RCC 7860 (cell line): ENCODE measurements at places on chromosomes 2 and 18.

- DNase-seq = no peak
Measured at GRCh38 chr18:75612456-75612855, 185.0 kb upstream of the SMIM21 start.

DNA sequence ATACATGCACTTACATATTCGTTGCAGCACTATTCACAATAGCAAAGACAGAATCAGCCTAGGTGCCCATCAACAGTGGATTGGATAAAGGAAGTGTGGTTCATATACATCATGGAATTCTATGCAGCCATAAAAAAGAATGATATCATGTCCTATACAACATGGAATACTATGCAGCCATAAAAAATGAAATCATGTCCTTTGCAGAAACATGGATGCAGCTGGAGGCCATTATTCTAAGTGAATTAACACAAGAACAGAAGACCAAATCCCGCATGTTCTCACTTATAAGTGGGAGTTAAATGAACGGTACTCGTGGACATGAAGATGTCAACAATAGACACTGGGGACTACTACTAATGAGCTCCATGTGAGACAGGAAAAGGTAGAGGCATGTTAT lies 288.1 kb upstream of the TFPI start:
- no peak for DNase-seq

GRCh38 chr2:122808286-122808969 lies 1053.0 kb downstream of the TSN start:
- DNase-seq = no peak

DNA sequence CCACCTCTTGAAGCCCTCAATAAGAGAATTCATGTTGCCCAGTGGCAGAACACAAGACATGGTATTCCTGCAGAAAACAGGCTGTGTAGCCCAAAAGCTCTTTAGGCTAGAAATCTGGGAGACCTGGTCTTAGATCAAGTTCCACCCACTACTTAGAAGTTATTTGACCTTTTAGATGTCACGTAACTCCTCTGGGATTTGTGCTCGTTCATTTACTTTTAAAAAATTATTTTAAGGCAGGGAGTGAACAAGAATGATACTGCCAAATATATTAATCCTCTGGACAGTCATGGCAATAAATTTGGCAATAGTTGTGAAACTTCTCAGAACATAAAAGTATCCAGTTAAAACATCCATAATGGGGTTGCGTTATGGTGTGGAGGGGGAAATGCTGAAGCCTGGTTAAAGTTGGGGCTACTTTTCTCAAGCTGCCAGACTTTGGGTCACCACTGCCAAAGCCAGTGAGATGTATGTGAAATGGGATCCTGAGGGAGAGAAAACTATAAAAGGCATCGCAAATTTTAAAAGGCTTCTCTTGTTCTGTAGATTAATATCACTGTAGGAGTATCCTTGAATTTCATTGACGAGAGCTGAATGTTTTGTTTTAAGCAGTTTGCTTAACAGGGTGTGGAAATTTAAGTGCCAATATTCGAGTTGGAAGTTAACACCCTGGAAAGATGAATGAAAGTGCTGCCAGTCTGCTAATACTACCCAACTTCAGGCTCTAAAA lies 15.8 kb downstream of the DAPL1 start:
- DNase-seq = no peak

- DNase-seq = no peak
Measured at GRCh38 chr18:58320907-58321561, 277.0 kb downstream of the NEDD4L start.
